Myometrial cell (primary cell): ENCODE measurements at places on chromosomes 7 and 10. TPM values are rescaled to one million over a fixed set of nuclear protein-coding genes. Genes with fewer than 3 reads are reported as not detected.

OR9A4 gene
- total RNA-seq = not detected in 2 replicates

BAIAP2L1 gene
- total RNA-seq = 0.71 and 1.2 TPM in 2 replicates

MUC12 gene
- 5.5 and 11.2 TPM in 2 replicates for total RNA-seq

TAS2R41 gene
- not detected in 2 replicates for total RNA-seq

SPDYE6 gene
- total RNA-seq = not detected in 2 replicates

PON3 gene
- total RNA-seq = not detected in 2 replicates

AKR1C1 gene
- 8.1 and 11.7 TPM in 2 replicates for total RNA-seq

YWHAG gene
- total RNA-seq = 36.9 and 41.8 TPM in 2 replicates

CRTAC1 gene
- total RNA-seq = not detected in 2 replicates

PRPS1L1 gene
- not detected in 2 replicates for total RNA-seq
